Stimulated activated CD8-positive, alpha-beta memory T cell treated with anti-CD3 and anti-CD28 coated beads, Interleukin-15, amount 100 ng/mL, for 48 hours (primary cell): ENCODE measurements at places on chromosomes 7 and 10.

- DNase-seq, result no peak
Observed at GRCh38 chr10:7417103-7417623, 6.3 kb upstream of the SFMBT2 start.

- DNase-seq, result no peak
Observed at GRCh38 chr7:130473876-130474275, 18.0 kb upstream of the MEST start.

GRCh38 chr7:158109364-158110033 is 478.1 kb downstream of the PTPRN2 start:
- DNase-seq, result no peak

GRCh38 chr10:42864575-42864974 is 82.0 kb downstream of the BMS1 start:
- no peak for DNase-seq

- DNase-seq, result no peak
Observed at GRCh38 chr10:72660220-72660619, 31.7 kb upstream of the MCU start.

DNA sequence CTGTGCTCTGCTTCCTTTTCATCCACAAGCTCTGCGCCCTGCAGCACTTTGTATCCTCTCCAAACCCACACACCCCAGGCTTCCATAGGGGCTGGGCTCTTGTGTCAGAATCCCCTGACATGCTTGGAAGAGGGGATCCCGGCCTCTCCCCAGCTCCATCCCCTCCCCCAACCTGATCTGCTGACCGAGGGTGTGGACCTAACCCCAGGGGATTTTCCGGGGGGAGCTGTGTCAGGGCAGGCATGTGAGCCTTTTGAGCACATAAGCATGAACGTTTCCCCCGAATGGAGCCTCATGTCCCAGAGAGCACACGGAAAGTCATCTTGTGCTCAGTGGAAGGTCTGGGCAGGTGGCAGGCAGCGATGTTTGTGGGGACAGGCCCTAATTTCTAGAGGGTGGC is 17.7 kb downstream of the GPR26 start:
- no peak for DNase-seq

DNA sequence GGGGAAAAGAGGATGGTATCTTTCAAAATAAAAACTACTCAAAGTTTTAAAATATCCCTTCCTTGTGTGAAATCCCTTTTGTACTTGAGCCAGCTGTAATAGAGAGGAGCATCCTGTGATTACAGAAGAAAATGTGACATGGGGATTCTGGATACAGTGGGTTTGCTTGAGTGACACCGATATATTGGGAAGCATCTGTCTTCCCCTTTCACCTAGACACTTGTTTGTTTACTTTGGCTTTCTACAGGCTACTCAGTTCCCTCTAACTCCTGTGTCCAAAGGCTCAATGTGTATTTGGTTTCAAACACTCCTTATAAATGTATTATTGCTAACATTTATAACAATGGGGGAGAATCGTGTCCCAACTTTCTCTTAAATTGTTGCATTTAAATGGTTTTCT is 24.4 kb downstream of the CPED1 start:
- no peak for DNase-seq

DNA sequence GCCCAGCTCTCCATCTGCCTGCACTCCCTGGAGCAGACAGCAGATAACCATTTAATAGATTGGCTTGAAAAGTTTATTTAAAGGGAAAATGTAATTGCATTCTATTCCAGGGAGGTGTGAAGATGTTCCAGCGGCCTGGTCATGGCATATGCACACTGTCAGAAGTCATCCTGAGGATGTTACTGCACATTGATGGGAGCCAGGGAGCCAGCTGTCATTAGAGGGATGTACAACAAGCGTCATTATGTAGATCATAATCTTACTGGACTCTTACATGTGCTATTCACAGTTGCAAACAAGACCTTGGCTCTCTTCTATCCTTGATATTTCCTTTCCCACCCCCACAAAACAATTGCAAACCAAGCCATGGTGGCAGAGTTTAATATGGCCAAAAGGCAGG is 65.4 kb downstream of the FAM204A start:
- DNase-seq, result no peak

DNA sequence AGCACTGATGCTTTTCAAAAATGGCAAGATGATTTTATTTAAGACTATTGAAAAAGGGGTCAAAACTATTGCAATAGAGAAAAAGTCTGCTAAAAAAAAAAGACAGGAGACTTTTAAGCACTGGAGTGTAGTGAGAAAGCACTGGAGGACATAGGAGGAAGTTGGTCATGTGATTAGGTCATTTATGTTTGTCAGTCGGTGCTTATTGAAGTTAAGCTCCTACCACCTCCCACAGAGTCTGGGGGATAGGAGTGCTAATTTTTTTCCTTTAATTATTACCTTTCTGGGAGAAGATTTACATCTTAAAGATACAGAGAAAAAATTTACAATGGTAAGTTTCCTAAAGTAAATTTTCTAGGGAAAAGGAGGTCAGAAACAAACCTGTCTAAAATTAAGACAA is 80.2 kb upstream of the TMEM229A start:
- DNase-seq, result no peak

DNA sequence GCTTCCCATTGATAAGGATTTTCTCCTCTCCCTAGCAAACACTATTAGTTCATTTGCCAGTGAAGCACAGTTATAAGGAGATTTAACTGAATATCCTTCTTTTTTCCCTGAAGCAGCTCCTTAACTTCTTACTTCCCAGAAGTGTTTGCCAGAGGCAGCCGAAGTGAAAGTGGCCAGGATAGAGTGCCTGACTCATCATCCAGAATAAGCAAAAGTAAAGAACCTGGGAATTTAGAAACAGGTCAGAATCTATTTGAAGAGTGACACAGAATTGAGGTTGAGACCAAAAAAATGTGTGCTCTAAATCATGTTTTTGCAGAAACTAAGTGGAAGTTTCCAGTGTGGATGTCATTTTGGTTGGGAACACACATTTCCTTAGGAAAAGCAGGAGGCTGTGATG is 249.6 kb upstream of the VWC2 start:
- no peak for DNase-seq

GRCh38 chr10:55641601-55642000 is 719.5 kb downstream of the ZWINT start:
- DNase-seq, result no peak

GRCh38 chr7:46134385-46134784 is 213.3 kb upstream of the IGFBP3 start:
- no peak for DNase-seq

GRCh38 chr7:496528-497295 is 22.9 kb downstream of the PDGFA start:
- no peak for DNase-seq

GRCh38 chr10:102822222-102822621 is 15.0 kb downstream of the CYP17A1 start:
- no peak for DNase-seq

- no peak for DNase-seq
Observed at GRCh38 chr7:5595545-5596045, 172.0 kb upstream of the TNRC18 start.

- DNase-seq, result no peak
Observed at GRCh38 chr10:86936661-86937501, 20.5 kb downstream of the MMRN2 start.

DNA sequence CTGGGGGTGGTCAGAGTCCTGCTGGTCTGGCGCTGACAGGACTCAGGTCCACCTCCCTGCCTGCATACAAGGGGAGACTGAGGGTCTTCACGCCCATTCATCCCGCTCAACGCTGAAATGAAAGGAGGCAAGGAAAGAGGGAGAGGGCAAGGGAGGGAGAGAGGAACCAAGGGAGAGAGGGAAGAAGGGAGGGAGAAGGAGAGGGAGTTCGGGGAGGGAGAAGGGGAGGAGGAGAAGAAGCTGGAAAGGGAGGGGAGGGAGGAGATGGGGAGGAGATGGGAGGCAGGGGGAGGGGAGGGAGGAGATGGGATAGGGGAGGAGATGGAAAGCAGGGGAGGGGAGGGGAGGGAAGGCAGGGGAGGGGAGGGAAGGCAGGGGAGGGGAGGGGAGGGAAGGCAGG is 69.4 kb upstream of the INPP5A start:
- no peak for DNase-seq

GRCh38 chr10:71390461-71390835 is 6.3 kb upstream of the CDH23 start:
- DNase-seq, result no peak

- no peak for DNase-seq
Observed at GRCh38 chr10:7380704-7381241, 30.1 kb downstream of the SFMBT2 start.

DNA sequence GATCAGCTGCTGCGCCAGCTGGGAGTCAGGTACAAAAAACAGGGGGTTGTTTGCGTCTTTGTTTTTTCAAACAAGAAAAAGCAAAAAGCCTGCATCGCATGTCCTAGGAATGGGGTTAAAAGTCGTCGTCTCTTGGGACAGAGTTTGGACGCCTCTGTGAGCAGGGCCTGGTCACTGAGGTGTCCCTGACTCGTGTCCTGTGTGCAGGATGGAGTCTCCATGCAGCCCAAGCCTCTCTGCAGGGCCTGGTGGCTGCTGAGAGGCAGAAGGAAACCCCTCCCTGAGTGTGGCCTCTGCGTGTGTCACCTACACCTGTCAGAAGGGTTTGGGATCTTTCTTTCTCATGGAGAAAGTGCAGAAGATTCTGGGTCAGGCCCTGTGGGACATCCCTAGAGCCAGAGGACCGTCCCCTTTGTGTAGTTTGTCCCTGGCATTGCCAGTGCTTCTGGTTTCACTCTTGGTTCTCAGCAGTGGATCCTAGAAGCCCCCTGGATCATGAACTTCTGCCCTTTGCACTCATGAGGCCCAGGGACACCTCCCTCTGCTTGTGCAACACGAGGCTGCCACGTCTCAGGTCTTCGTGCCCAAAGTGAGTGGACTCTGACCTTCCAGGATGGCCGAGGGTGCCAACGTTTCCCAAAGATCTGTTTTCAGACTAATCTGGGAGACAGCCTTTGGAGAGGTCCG is 75.0 kb downstream of the PRKAG2 start:
- DNase-seq, result no peak

GRCh38 chr7:96674565-96674964 is 35.1 kb downstream of the SEM1 start:
- DNase-seq, result no peak

GRCh38 chr10:57049096-57049495 is 688.0 kb upstream of the ZWINT start:
- DNase-seq, result no peak

DNA sequence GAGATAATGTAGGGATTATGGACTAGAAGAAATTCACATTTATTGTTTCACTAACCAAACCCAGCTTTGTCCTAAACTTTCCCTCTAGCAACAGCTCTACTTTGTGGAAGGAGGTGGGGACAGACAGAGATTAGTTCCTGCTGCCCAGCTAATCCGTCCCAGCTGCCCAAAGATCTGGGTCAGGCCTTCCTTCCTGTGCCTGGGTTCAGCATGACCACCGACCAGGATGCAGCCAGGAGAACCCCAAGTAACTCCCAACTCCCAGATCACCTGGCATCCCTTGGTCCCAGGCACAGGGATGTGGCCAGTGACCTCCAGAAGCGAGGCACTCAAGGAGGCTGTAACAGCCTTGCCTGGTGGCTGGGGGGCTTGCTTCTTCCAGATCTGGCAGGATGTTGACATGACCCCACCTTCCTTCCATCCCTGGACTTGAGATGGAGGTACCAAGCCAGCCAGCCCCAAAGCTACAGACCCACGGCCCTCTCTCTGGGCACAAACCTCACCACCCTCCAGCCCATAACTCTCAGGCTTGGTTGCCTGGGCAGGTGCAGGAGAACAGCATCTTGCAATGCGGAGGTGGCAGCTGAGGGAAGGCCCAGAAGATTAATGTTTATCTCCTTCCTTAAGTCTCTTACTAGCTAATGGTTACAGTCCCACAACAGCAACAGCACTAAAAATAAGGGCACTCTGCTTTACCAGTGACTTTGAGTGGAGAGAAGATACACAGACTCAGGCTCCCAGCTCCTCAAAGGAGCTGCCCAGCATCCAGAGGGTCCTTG is 11.1 kb downstream of the CAMK2G start:
- DNase-seq, result no peak

- DNase-seq, result no peak
Observed at GRCh38 chr7:156754201-156754600, 113.6 kb downstream of the RNF32 start.

DNA sequence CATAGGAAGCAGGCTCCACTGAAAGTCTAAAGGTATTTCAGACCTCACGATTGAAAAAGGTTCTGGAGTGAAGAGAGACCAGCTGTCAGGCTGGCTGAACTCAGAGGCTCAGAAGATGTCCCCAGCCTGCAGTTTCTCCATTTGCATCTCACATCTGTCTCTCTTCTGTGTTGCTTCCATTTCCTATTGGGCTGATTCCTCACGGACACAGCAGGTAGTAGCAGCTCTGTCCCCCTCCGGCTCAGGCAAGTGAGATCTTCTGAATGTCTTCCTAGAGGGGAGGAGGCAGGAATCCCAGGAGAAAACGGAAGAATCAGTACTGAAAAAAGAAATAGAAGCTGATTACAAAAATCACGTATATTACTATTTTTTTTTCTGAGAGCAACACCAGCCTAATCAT is 274.1 kb upstream of the COBL start:
- DNase-seq, result no peak

- DNase-seq, result no peak
Observed at GRCh38 chr7:88455696-88456095, 149.0 kb upstream of the STEAP4 start.

DNA sequence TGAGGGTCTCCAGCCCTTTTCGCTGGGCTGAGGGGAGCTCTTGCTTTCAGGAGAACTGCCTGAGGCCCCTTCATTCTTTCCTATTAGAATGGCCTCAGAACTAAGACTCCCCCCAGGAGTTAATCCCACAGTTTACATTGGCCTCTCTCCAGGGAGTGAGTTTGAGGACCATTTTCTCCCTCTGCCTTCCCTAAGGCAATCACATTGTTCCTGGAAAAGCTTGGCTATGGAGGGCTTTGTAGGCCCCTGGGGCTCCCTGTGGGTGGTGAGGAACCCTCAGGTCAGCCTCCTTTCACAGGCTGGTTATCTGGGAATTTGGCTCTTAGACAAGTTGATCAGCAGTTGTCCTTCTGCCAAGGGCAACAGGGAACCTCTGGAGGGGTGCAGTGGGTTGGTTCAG is 343.7 kb downstream of the RPS24 start:
- DNase-seq, result no peak

- DNase-seq, result no peak
Observed at GRCh38 chr10:47033541-47034270, 122.5 kb downstream of the PTPN20 start.

- no peak for DNase-seq
Observed at GRCh38 chr10:27744802-27745731, 552 bp downstream of the MKX start.

- DNase-seq, result no peak
Observed at GRCh38 chr7:137953043-137953664, 48.7 kb downstream of the CREB3L2 start.
